ENCODE measurements at places on chromosomes 13 and 19.
A peak's percentile ranks its signal among the peaks of the same experiment; 100 is the strongest.

DNA sequence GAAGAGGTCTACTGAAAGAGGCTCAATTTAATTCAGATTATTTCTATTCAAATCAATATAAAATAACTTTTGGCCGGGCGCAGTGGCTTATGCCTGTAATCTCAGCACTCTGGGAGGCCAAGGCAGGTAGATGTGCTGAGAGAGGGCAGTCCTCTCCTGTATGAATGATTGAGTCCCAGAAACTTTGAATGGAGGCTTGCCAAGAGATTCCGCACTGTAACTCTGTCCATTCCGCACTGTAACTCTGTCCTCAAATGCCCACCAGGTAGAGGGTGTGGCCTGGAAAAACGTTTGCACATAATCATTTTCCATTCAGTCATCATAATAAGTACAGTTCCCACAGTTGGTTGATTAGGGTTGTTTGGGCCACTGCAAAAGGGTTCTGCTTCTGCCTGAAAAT lies 274.7 kb upstream of the SOX21 start:
- DNase-seq = no peak

DNA sequence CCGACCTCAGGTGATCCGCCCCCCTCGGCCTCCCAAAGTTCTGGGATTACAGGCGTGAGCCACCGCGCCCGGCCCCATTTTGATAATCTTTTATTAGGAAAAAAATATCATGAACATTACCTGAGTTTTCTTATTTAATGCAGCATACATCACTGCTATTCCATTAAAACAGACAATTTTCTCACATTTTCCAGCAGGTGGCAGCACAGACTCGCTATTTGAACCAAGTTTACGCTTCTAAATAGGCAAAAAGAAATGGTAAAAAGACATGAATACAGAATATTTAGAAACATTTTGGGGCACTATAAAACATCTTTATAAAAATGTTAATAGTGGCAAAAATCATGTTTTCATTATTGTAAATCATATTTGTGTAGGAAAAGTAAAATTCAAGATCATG lies 903.1 kb downstream of the SLITRK6 start:
- DNase-seq = peak; percentile 21

GRCh38 chr19:11387162-11388034 lies 3.3 kb upstream of the EPOR start:
- no peak for DNase-seq

DNA sequence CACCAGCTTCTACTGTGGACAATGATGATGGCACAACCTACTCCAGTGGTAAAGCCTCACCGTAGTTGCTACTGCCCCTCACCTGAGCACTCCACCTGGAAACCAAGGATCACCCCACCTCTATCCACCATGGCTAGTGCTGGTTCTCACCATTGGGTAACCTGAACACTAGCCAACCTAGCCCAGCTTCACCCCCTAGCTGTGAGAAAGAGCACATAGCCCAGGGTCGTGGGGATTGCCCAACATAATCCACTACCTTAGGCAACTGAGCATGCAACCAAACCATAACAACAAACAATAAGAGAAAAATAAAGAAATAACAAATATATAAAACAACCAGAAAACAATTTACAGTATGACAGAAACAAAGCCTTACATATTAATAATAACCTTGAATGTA lies 560.1 kb downstream of the DIAPH3 start:
- DNase-seq = no peak

DNA sequence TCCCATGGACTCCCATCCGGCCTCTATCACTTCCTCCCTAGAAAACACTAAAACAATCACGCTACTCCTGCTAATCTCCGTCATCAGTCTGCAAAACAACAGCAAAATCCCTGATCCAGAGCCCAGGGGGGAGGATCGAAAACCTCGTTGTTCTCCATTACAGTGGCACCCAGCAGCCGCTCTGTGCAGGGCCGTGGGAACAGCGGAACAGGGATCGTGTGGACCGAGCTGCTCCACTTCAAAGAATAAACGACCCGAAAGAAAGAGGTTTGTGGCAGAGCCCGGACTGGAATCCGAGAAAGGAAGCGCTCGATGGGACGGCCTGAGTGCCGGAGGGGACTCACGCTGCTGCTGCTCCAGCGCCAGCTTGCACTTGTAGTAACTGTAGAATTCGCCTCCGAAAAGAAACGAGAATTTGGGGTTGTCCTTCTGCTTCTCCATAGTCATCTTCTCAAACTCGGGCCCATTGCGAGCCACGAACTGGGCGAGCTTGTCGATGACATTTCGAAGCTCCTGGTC lies 652 bp downstream of the CHERP start:
- peak; percentile 1 for DNase-seq

DNA sequence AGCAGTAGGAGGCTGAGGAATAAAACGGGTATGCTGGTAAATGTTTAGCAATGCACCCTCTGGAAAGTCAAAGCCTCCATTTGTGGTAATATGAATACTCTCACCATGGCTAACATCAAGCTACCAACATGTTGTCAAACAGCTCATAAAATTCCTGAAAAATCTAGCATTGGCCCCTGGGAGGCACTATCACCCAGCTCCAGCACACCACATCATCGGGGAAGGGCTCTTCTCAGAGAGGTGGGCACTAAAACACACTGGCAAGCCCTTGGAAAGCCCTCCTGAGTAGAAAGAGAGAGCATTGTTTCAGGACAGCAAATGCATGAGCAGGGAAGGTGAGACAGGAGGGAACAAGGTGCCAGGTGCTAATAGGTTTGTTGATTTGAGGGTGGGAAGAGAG lies 53.9 kb upstream of the FLT1 start:
- DNase-seq = no peak

DNA sequence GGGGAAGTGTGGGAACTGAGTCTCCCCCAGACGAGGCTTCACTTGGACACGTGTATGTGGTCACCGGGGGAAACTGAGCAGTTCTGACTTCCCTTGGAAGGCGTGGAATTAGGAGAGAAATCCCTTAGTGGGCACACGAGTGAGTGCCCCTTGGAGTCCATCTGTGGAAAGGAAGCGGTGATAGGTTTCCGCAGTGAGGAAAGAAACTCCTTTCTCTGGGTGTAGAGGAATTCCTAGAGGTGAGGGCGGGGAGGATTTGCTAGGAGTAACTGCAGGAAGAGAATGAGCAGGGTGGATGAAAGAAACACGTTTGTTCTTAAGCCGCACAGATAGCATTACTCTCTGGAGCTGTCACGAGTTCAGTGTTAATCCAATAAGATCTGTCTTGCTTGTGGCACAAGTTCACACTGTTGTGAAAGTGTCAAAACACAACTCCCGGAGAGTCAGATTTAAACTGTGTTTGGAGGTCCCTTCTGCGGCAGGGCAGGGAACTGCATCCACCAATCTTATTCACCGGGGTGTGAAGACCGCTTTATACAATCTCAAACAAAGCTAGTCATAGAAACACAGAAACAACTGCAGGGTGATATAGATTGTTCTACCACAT lies 1.2 kb downstream of the KL start:
- peak; percentile 33 for DNase-seq

DNA sequence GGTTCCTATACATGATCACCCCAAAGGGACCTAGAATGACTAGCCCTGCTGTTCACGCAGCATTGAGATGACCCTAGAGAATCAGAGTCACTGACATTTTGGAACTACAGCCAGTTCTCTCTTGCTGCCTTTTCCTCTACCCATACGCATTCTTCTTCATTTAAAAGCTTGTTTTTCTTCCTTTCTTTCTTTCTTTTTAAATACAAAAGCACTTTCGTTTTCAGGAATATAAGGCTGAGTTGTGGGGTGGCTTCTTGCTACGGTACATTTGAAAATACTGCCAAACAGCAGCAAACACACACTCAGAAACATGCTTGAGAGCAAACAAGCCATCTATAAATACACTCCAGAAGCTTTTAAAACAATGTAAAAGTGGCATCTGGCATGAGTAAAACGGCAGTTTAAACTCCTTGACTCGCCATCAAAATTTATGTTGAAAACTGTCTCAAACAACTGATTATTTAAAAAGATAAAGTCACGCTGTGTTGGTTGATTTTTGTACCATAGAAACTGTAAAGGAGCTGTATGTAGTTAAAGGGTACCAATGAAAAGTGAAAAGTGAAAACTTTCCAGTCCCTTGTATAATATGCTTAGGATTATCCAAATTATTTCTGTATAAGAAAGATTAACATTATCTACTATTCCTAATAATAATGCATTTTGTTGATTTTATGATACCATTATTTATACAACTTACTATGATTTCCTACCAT lies 95.6 kb downstream of the PCDH9 start:
- no peak for DNase-seq

GRCh38 chr19:51274049-51274770 lies 23.3 kb downstream of the SIGLECL1 start:
- DNase-seq = no peak

DNA sequence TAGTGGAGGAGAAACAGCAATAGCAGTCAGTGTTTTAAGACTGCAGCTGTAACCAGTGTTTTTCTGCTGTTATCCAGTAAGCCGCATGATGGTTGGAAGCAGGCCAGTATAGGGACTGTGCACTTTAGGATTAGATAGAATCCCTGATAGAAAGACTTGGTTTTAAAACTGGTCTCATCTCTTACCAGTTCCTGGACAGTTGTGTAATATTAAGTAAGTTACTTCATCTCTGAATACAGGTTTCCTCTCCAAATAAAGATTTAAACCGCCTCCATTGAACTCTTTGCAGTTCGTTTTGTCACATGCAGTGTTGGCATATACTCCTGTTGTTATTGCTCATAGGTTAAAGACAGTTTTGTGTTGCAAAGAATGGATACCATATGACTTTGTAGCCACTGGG lies 25.6 kb downstream of the URI1 start:
- no peak for DNase-seq

- no peak for DNase-seq
These were observed 909 bp downstream of the RFXANK start for GRCh38 chr19:19192910-19193423.

- DNase-seq = no peak
These were observed 8.1 kb downstream of the ARHGEF7 start for GRCh38 chr13:111123221-111123620.

DNA sequence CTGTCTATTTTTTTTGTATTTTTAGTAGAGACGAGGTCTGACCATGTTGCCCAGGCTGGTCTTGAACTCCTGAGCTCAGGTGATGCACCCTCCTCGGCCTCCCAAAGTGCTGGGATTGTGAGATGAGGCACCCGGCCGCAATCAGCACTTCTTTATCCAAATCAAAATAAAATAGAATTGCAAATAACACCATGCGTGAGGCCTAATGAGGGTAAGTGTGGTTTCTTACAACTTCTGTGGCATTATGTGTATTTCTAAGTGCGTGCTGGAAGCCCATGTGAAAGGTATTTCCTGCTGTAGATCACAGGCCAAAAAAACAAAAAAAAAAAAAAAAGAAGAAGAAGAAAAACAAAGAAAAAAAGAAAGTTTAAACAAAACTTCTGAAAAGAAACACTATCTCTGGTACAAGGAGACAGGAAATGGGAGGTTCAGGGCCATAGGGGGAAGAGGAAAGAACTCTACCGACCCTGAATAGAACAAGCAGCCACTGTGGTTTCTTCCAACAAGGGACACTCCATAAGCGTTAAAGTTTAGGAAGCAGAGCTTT lies 3.0 kb upstream of the GRAMD1A start:
- DNase-seq = peak; percentile 23

- no peak for DNase-seq
These were observed 10.4 kb downstream of the DEDD2 start for GRCh38 chr19:42206871-42207755.

- no peak for DNase-seq
These were observed 139.2 kb downstream of the PCDH20 start for GRCh38 chr13:61276401-61276800.

DNA sequence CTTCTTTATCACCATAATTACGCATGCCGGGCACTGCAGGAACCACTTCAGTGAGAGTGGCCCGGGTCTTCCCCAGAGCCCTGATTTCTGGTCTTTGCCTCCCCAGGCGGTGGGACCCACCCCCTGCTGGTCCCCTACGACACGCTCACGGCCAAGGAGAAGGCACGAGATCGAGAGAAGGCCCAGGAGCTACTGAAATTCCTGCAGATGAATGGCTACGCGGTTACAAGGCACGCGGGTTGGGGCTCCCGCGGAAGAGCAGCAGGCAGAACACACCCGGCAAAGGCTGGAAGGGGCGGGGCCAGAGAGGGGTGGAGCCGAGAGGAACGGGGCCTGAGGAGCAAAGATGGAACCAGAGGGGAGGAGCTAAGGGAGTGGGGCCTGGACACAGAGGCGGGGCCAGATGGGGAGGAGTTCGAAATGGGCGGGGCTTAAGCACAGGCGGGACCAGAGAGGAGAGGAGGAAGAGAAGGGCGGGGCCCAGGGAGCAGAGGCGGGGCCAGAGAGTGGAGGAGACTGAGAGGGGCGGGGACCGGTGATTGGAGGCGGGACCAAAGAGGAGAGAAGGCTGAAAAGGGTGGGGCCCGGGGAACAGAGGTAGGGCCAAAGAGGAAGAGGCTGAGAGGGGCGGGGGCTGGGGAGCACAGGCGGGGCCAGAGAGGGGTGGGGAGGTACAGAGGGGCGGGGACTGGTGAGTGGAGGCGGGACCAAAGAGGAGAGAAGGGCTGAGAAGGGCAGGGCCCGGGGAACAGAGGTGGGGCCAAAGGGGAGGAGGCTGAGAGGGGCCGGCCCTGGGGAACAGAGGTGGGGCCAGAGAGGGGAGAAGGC lies 73.4 kb downstream of the RYR1 start:
- DNase-seq = peak; percentile 87

GRCh38 chr13:103546271-103546670 lies 480.1 kb upstream of the SLC10A2 start:
- no peak for DNase-seq

DNA sequence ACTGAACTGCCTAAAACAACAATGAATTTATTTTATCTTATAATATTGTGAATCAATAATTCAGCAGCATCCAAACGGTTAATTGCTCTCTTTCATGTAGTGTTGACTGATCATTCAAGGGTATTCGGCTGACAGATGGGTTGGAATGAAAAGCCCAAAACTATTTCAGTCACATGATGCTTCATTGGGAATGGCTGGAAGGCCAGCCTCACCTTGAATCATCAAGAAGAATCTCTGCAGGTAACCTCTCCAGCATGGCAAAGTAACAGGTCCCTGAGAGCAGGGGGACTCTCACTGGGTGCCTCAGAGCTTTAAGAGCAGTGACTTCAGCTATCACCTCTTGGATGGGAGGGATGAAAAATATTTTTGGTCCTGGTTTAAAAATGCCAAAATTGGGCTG lies 1395.7 kb downstream of the OLFM4 start:
- DNase-seq = no peak

DNA sequence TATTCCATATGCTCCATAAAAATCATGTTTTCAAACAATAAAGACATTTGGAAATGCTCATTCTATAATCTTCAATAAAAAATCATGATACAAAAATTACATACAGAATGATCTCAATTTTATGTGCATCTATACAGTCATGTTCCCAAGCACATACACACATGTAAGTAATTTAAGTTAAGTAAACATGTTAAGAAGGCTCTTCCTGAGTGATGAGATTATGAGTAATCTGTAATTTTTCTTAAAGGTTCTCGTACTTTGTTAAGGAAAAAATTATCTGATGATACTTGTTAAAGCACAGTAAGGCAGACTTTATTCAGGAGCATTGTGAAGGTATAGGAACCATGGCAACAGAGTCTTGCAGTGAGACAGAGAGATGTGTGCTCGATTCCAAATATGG lies 30.0 kb upstream of the DLEU7 start:
- no peak for DNase-seq

GRCh38 chr19:55383279-55384130 lies 587 bp downstream of the TMEM238 start:
- peak; percentile 38 for DNase-seq

All from CD4-positive, alpha-beta T cell treated with Interleukin-2 at 100 ng/mL for 4 hours (primary cell).